ENCODE measurements at places on chromosomes 3 and 15.

GRCh38 chr3:124092811-124093210, 100.9 kb upstream of the ROPN1 start:
- no peak for DNase-seq

GRCh38 chr3:187012609-187013051, 82.3 kb downstream of the ST6GAL1 start:
- no peak for DNase-seq

DNA sequence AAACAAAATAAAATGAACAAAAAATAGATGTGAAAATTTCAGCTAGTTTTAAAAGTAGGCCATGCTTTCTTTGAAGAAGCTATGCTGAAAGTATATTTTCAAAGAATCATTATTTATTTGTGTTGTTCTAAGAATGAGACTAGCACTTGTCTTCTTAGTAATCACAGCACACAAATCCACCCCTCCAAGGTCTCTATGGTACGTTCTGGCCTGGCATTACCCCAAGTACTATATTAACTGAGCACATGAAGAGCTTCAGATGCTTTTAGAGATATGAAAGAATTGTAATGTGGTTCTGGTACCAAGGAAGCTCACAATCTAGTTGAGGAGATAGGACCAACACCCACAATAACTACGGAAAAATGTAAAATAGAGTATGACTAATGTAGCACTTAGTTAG, 416.5 kb downstream of the PLCL2 start:
- no peak for DNase-seq

DNA sequence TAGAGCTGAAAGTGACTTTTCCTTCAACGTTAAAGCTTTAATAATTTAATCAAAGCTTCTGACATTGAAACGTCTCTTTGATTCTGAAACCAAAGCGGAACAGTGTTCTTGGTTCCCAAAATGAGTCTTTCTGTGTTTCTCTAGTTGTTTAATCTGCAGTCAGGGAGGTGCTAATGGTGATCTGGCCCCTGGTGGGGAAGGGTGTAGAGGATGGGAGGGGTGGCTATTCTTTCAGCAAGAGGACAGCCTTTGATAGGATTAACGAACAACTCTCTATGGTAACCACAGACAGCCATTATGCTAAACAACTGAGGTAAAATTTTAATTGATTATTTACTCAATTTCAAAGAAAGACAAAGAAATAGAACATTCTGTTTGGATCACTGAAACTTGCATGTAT, 79.9 kb upstream of the CADPS start:
- DNase-seq, result no peak

DNA sequence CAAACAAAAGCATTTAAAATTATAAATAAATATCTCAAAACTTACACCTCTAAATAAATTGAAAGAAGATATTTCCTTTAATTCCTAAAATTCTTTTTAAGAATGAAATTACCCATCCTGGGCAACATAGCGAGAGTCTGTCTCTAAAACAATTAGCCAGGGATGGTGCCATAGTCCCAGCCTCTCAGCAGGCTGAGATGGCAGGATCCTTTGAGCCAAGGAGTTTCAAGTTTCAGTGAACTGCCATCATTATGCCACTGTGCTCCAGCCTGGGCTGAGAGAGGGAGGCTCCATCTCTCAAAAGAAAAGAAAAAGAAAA, 25.4 kb downstream of the AADAC start:
- DNase-seq, result no peak

- no peak for DNase-seq
These were observed 364.9 kb upstream of the DPPA4 start for GRCh38 chr3:109702252-109702651.

- no peak for DNase-seq
These were observed 108.6 kb upstream of the AADACL2 start for GRCh38 chr3:151625086-151625485.

GRCh38 chr15:56243163-56244037, at the start of gene RFX7:
RFX7 (minus strand) TSS chr15:56243879; CDS start chr15:56243285, 594 bp downstream.
- DNase-seq, result peak; percentile 80

DNA sequence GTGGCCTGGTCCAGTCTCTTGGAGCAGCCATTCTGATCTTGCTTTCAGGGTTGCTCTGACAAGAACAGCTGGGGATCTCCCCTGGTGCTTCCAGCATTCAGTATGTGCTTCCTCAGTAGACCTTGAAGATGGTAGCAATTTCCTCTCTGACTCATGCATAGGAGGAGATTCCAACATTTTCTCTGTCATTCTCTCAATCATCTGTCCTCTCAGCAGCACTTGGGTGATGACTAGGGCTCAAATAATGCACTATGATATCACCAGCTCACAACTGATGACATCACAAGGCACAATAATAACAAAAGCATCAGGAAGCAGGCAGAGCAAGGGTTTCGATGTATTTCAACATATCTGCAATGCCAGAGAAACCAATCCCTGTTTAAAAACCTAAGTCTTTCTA, 52.7 kb downstream of the NFKBIZ start:
- no peak for DNase-seq

DNA sequence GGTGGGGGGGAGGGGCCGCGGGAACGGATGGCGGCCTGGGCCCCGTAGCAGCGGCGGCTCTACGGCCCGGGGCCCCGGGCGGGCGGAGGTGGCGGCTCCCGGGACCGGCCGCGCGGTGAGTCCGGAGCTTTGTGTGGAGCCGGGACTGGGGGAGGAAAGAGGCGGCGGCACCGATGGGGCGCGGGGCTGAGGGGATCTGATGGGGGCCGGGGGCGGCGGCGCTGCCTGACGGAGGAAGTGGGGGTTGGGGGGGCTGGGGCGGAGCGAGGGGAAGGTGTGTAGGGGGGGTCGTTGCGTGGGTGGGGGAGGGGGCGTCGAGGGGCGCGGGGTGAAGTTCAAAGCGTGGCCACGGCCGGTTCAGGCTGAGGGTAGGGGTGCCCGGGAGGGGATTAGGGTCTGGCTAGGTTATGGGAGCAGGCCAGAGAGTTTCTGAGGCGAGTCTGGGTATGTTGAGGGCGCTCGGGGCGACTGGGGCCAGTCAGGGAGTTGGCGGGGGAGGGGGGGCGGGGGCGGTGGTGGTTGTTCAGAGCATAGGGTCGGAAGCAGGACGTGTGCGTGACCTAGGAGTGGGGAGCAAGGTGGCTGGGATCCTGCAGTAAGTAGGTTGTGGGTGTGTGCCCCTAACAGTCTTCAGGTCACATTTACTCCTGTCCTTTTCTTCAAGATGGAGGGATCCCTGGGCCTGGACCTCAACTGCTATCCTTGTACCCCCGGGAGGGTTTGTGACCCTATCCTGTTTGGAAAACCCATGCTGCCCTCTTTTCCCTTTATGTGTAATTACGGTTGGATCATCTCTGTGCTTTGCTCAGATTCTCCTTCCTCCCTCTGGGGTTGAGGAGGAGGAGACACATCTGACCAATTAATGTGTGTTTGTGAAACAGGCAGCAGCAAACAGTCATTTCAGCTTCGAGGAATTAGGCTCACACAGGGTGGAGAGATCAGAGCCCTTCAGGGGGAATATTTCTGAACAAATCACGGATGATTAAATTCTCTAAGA, 644 bp downstream of the ZNF609 start:
- DNase-seq, result peak; percentile 75

- no peak for DNase-seq
These were observed 21.4 kb downstream of the SECISBP2L start for GRCh38 chr15:49024840-49025239.

GRCh38 chr3:50194903-50195500, 3.6 kb downstream of the GNAT1 start:
- no peak for DNase-seq

DNA sequence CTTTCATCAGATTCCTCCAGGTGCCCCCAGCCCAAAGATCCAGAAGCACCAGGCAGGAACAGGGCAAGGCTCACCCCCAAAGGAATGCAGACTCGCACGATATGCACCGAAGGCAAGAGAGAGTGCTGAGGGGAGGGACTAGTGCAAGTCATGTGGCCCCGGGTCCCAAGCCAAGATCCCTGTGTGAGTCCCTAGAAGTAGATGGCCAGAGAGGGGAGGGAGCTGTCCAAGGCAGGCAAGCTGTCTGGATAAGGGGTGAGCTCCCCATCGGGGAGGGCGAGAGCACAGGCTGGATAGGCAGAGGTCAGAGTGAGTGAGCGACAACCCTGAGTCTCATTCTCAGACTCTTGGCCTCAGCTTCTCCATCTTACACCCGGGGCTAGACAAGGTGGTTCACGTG, 171.5 kb upstream of the LINGO1 start:
- no peak for DNase-seq

GRCh38 chr15:90851940-90852339, 16.4 kb upstream of the FURIN start:
- no peak for DNase-seq

Measured in HuH-7 (cell line).